Parietal lobe (tissue), 2 donors: ENCODE measurements at places on chromosomes 12 and 14. TPM values are rescaled to one million over a fixed set of nuclear protein-coding genes. Genes with fewer than 3 reads are reported as not detected.

Gene MYRFL
- 1.3 TPM for total RNA-seq

Gene E2F7
- total RNA-seq: 5.0 TPM

Gene KLRD1
- total RNA-seq: 0.63 TPM

Gene ARG2
- 40.7 TPM for total RNA-seq

Gene GAS2L3
- total RNA-seq: 94.2 TPM

Gene NANOG
- total RNA-seq: under 0.01 TPM

Gene SLC38A6
- 111 TPM for total RNA-seq

Gene MYF6
- not detected for total RNA-seq

Gene LALBA
- total RNA-seq: not detected

Gene BDKRB2
- total RNA-seq: 0.31 TPM

Gene APOLD1
- total RNA-seq: 19.4 TPM

Gene CEBPE
- total RNA-seq: not detected

Gene TAS2R8
- total RNA-seq: 2.5 TPM

Gene RERG
- total RNA-seq: 3.1 TPM

Gene MSI1
- total RNA-seq: 15.0 TPM

Gene ZC3H10
- 12.8 TPM for total RNA-seq

Gene MGST1
- total RNA-seq: 2.8 TPM

Gene BCL11B
- 48.5 TPM for total RNA-seq

Gene CACNA2D4
- 0.31 TPM for total RNA-seq

Gene TGM1
- 4.4 TPM for total RNA-seq

Gene DBX2
- 1.6 TPM for total RNA-seq

Gene GNG2
- 342 TPM for total RNA-seq

Gene SLC17A8
- 0.63 TPM for total RNA-seq

Gene CD4
- total RNA-seq: 1.9 TPM
